ENCODE measurements at places on chromosomes 5 and 9. TPM values are rescaled to one million over a fixed set of nuclear protein-coding genes. Genes with fewer than 3 reads are reported as not detected.

GRCh38 chr5:67880876-67881275 lies 334.7 kb upstream of the PIK3R1 start:
- no peaks in the 10 kb centered on the region for H3K36me3 ChIP-seq
- H3K27ac ChIP-seq: no peak overlapping the region
- H3K4me3 ChIP-seq: no peak overlapping the region
- no peaks in the 10 kb centered on the region for H3K27me3 ChIP-seq

The ADAM19 gene
- 3.5 TPM for total RNA-seq

DNA sequence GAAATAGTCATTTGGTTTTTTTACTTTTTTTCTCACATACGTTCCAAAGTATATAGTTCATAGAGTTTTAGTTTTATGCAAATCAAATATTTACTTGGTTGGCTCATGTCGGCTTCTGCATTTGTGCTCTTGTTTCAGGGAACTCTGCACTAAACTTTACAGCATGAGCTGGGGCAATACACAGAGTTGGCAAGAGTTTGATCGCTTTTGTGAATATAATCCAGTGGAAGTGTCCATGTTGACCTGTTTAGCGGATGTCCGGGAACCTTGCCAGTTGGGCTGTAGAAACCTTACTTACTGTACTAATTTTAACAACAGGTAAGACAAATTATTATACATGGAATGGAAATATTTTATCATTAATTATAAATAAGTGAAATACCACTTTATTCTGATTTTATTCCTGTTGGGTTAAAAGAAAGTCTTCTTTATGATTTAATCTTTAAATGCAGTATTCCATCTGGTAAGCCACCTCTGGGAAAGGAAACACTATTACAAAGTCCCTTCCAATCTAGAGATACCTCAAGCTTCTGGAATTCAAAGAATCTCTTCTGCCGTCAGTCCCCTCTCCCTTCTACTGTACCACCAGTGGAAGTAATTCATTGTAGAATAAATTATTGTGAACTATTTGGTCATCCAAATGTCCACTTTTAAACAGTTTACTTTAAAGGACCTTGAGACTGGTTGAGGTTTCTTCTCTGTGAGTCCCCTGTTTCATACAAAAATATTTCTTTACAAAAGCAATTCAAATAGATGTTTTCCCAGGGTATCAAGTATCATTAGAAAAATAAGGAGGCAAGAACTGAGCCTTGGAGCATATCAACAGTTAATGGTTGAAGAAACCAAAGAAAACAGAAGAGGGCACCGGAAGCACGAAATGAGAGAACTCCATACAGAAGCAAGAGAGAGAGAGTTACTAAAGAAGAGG lies 45.2 kb upstream of the GLIPR2 start:
- H3K4me3 ChIP-seq: no peak overlapping the region
- no peaks in the 10 kb centered on the region for H3K36me3 ChIP-seq
- no peak overlapping the region for H3K27ac ChIP-seq
- DNase-seq: no peak
- no peaks in the 10 kb centered on the region for H3K27me3 ChIP-seq

The TRIM36 gene
- total RNA-seq: 1.6 TPM

DNA sequence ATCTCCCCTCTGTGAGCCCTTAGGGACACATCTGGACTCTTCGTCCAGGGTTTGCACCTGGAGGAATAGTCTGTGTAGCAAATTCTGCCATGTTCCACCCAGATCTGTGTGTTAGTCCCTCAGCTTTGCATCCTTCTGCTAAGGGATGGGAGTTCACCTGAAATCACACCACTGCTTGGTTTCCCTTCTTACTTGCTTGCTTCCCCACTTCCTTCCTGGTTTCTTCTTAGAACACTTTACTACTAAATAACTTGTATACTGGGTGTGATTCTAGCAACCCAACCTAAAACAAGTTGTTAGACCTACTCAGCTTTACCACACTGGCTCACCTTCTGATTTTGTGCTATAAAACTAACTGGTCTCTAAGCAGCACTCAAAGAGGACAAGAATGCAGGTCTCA lies 202.6 kb upstream of the MAP3K1 start:
- no peak overlapping the region for H3K4me3 ChIP-seq
- H3K27me3 ChIP-seq: no peaks in the 10 kb centered on the region
- H3K36me3 ChIP-seq: no peaks in the 10 kb centered on the region
- no peak overlapping the region for H3K27ac ChIP-seq
- H3K4me1 ChIP-seq: no peaks in the 10 kb centered on the region

- no peak overlapping the region for H3K4me3 ChIP-seq
- no peaks in the 10 kb centered on the region for H3K36me3 ChIP-seq
- no peak for DNase-seq
- H3K4me1 ChIP-seq: peaks cover 5% of the 10 kb centered on the region
Measured at GRCh38 chr9:72459308-72459707, 62.1 kb upstream of the TMC1 start.

GRCh38 chr9:77488439-77489126 lies 159.5 kb downstream of the GNA14 start:
- H3K27ac ChIP-seq: no peak overlapping the region
- H3K4me1 ChIP-seq: no peaks in the 10 kb centered on the region
- H3K4me3 ChIP-seq: no peak overlapping the region
- H3K36me3 ChIP-seq: no peaks in the 10 kb centered on the region

GRCh38 chr5:138874241-138874640 lies 894 bp downstream of the LRRTM2 start:
- no peak overlapping the region for H3K4me3 ChIP-seq
- no peaks in the 10 kb centered on the region for H3K27me3 ChIP-seq
- H3K36me3 ChIP-seq: no peaks in the 10 kb centered on the region
- DNase-seq: no peak
- H3K27ac ChIP-seq: no peak overlapping the region
